ENCODE measurements at places on chromosomes 5 and 9. TPM values are rescaled to one million over a fixed set of nuclear protein-coding genes. Genes with fewer than 3 reads are reported as not detected.

GRCh38 chr9:133704711-133705181 is 33.4 kb downstream of the SARDH start:
- no peak for DNase-seq

DNA sequence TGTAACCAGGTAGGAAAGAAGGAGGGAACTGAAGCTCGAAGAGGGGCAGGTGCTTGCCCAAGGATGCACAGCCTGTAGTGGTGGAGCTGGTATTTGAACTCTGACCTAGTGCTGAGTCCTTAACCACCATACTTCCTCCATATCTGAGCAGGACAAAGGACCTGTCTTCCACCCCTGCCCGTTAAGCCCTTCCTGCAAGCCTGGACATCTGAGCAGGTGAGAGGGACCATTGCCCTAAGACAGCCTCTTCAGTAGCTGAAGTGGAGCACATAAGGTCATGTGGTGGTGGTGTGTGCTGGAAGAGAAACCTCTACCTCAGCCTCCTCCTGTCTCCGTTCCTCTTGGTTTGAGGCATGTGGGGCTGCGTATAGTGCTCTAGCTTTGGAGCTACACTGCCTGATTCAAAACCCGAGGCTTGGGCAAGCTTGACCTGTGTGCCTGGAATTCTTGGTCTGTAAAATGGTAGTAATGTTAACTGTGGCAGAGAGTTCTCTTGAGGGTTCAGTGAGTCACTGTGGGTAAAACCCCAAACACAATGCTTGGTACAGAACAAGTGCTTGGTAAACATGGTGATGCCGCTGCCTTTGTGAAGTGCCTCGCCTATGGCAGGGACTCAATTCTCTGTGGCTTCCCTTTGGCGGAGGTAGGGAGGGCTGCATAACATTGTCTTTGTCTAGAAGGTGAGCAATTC is 7.4 kb downstream of the GALNT10 start:
- DNase-seq, result no peak

DNA sequence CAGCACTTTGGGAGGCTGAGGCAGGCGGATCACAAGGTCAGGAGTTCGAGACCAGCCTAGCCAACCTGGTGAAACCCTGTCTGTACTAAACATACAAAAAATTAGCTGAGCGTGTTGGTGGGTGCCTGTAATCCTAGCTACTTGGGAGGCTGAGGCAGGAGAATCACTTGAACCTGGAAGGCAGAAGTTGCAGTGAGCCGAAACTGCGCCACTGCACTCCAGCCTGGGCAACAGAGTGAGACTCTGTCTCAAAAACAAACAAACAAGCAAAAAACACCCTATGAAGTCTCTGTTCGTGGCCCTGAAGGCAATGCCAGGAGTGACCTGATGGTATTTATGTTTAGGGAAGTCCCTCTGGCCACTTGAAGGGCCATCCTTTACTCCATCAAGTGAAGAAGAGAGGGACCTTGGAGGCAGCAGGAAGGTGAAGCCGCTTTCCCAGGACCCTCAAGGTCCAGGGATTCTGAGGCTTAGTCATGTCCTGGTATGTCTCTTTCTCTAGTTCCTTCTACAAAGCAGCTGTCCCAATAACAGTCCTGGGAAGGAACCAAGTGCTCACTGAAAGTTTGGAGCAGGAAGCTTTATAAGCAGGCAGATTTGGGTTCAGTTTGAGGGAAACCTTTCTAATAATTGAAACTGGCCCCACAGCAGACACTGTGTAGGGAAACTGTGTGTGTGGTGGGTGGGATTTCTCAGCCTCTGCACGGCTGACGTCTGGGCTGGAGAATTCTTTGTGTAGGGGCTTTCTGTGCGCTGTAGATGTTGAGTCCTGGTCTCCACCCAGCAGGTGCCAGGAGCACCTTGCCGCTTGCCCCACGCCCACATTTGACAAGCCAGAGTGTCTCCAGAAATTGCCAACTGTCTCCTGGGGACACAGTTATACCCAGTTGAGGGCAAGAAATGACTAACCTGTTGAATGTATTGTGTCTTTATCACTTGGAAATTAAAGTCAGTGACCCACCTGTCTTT is 12.5 kb downstream of the PHF2 start:
- DNase-seq, result no peak

GRCh38 chr9:132745756-132746709 is 75.8 kb downstream of the GTF3C4 start:
- DNase-seq, result no peak

GRCh38 chr9:98850851-98851729 is 43.6 kb downstream of the GALNT12 start:
- no peak for DNase-seq

- DNase-seq, result no peak
Observed at GRCh38 chr5:7659420-7659819, 191.5 kb downstream of the CFAP90 start.

GRCh38 chr9:75359638-75360037 is 271.3 kb downstream of the OSTF1 start:
- DNase-seq, result no peak

GRCh38 chr5:39160576-39161213 is 58.7 kb downstream of the FYB1 start:
- DNase-seq, result no peak

DNA sequence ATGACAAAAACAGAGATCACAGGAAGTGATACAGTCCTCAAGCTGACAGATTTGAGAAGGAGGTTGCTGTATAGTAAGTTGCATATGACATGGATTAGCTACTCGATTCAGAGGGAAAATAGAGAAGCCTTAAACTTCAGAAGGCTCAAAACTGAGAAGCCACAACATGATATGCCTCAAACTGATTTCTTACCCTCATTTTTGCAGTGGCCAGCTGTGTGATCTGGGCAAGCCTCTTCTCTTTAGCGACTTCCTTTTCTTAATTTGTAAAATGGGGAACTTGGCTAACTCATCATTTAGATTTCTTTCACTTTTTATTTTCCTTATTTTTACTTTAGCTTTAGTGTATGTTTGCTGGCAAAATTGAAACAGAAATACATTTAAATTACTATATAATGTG is 421.1 kb downstream of the KIF4B start:
- no peak for DNase-seq

DNA sequence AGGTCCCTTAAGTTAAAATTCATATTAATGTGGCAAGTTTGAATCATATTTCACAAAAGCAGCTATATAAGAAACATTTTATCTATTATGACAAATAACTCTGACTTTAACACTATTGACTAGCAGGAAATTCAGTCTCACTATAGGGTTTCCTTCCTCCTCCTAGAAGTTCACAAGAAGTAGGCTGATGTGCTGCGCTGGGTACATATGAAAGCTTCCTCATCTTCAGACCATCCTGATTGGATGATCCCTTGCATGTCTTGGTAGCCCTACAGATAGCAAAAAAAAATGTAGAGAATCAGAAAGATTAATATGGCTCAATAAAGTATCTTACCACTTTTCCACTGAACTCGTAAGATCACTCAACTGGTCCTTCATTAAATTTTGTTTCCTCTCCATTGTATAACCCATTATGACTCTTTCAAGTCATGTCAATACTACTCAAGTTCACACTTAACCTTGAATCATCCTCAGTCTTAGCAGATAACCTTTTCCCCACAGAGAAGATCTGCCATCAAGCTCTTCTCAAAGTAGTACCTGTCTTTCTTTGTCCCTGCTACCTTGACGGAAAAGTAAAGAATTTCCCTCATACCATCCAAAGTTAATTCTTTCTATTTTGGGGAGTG is 11.5 kb upstream of the PSIP1 start:
- DNase-seq, result no peak

GRCh38 chr9:36140086-36141084 is 3.9 kb downstream of the GLIPR2 start:
- no peak for DNase-seq

DNA sequence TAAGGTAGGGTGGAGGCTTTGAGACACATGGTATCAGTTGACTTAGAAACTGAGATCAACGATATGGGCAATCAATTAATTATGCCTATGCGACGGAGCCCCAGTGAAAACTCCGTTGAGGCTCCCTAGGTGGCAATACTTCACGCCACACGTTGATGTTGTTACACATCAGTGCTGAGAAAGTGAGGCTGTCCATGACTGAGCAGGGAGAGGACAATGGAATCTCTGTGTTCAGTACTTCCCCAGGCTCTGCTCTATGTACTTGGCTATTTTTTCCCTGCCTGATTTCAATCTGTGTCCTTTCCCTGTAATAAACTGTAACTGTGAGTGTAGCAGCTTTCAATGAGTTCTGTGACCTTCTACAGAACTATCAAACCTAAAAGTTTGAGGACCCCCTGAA is 211.7 kb downstream of the SNCAIP start:
- DNase-seq, result no peak

DNA sequence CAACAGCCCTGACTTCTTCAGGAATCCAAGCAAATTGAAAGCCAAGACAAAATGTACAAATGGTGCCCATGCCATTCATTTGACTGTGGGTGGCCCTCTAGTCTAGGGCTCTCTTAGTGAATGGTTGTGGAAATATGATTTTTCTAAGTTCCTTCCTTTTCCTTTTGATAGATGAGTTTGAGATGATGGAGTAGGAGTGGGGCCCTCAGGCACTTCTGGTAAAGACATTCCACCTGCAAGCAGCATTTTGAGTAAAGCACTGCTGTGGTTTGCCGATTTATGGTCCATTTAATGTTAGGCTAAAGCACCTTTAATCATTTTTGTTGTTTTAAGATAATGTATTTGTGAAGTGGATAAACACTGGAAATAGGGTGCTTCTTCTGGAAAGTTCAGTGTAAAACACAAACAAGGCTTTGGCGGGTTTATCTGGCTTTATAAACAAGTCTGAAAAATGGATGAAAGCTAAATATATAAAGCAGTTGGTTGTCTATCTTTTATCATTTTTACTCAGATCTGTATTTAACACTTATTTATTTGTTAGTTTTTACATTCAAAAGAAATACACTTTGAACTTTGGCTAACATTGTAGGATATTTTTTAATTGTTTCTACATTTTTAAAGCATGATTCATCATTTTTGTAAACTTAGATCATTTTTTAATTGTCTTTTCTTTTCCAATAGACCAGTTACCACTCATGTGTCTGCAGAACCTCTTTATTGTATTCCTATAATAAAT is 213.5 kb downstream of the PJA2 start:
- no peak for DNase-seq

DNA sequence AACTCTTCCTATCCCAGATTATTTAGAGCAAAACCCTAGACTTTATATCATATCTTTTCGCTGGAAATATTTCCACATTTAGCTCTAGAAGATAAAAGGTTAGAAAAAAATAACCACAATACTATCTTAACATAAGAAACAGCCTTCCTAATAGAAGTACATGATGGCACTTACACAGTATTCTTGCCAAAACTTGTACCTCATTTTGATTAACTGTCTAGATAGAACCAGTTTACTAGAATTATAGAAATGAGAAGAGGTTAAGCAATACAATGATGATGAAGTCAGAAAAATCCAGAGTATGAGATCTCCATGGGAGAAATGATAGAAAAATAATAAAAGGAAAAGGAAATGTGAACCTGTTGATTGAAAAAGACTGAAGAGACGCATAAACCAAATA is 63.1 kb downstream of the SLC12A2 start:
- no peak for DNase-seq

DNA sequence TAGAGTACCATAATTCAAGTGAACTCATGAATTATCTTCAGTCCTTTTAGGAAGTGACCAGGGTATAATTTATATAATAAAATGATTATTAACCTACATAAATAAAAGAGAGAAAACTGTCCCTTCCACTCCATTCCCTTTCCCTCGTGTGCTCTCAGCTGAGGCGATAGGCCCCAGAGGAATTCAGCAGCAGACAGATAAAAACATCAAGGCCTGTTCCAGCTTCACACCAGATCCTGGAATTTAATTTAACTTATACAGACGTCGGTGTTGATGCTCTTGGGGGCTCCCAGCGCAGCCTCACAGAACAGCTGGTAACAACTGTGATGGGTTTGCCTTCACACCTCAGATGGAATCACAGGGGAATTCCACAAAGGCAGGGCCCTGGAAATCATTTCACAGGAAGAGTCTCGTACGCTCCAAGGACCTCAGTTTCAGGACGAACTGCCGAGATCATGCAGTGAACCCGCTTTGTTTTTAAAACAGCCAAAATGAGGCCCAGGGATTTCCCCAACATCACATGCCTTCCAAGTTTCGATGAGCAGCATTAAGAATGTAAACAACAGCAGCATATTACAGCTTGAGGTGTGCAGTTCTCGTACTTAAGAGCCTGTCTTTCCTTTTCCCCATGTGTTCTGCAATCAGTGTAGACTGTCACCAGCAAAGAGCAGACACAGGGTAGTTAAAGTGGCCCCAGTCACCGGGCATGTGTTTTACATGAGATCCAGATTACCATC is 73.6 kb upstream of the ALDH1B1 start:
- DNase-seq, result no peak

DNA sequence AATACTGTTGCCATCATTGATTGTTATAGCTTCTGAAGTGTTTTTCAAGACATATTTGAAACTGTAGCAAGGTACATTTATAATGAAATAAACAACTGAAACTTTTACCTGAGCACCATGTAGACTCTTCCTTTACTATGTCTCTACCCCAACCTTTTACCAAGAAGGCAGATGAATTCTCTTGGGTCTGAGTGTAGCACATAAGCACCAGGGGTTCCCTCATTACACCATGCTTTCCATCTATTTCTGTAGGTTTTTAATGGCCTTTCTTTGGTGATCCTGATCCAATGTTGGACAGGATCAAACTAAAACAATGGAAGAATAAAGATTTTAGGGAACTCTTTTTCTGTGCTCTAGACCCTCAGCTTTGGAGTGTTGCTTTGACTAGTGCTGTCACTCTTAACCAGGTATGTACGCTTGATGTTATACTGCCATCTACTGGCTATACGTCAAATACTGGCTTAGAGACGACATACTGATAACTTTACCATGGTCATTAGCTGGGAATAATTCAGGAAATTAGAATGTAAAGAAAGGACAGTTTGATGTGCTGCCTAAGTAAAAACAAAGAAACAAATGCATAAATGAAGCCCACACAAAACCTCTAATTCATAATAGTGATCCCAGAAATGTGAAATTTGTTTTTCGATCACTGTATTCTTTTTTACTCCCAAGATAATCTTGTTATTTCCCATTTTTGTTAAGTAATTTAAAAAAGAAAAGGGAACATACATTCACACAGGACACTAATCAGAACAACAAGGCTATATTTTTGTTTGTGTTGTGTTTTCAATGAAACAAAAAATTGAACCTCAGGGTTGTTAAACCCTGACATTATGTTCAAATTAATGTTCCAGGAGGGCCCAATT is 30.7 kb downstream of the IFNW1 start:
- DNase-seq, result peak; percentile 11

- peak; percentile 7 for DNase-seq
Observed at GRCh38 chr5:23506329-23507236, 826 bp upstream of the PRDM9 start.

- DNase-seq, result no peak
Observed at GRCh38 chr5:6508931-6509330, 60.3 kb downstream of the UBE2QL1 start.

- DNase-seq, result no peak
Observed at GRCh38 chr9:4381744-4382143, 81.9 kb upstream of the GLIS3 start.

Gene WDR31
- total RNA-seq, result 1.7 TPM

Gene SLC2A6
- 3.4 TPM for total RNA-seq

Gene DMRT3
- total RNA-seq, result not detected

Gene ACSL6
- 2.3 TPM for total RNA-seq

Gene SMIM33
- not detected for total RNA-seq

Gene BARHL1
- not detected for total RNA-seq

Gene CENPK
- total RNA-seq, result 40.4 TPM

Gene NPR3
- total RNA-seq, result 21.7 TPM

Gene OBP2B
- not detected for total RNA-seq

Gene INSL4
- total RNA-seq, result not detected

Gene VDAC1
- total RNA-seq, result 136 TPM

Gene YTHDC2
- total RNA-seq, result 69.1 TPM

Gene INSL6
- not detected for total RNA-seq

Gene ARL14EPL
- not detected for total RNA-seq

Data from urinary bladder (tissue), 4 donors.